Stimulated activated CD8-positive, alpha-beta memory T cell treated with anti-CD3 and anti-CD28 coated beads, Interleukin-2, amount 100 ng/mL, for 1 hour (primary cell): ENCODE measurements at places on chromosomes 4 and X.

- DNase-seq: no peak
These were observed 215.3 kb downstream of the HS6ST2 start for GRCh38 chrX:132743086-132743485.

DNA sequence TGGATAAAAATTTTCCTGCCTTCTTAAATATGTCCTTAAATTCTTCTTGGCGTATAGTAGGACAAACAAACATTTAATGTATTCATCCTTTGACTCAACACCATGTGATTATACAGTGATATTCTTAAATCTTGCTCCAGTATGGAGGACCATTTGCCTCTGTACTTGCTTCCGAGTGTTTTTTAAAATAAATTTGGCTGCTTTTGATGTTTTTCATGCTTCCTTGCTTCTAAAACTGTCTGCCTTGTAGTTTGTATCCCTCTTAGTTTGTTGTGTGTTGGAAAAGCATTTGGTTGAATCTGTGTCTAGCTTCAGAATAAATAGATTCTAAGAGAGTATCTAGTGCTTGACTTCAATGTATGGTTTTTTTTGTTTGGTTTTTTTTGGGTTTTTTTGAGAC is 12.3 kb downstream of the ING2 start:
- DNase-seq: no peak

DNA sequence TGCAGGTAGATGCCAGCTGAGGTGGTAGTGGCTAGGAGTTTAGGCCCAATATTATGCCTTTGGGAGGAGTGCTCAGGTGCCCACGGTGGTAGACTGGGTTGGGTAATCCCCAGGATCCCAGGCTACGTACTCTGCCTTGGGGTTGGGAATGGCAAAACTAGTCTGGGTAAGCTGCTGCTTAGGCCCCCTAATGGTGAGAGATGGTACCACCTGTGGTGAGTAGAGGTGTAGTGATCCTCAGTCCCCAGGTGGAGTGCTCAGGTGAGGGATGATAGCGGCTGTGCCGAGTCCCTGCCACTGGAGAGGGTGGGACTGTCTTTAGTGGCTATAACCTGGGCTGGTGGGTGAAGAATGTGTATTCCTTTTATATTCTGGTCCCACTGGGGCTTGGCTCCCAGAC is 75.2 kb downstream of the IL1RAPL2 start:
- no peak for DNase-seq

- no peak for DNase-seq
These were observed 87.4 kb downstream of the ADGRA3 start for GRCh38 chr4:22428441-22428840.

GRCh38 chrX:118855681-118856310 is 32.2 kb downstream of the ZCCHC12 start:
- DNase-seq: no peak

GRCh38 chr4:146191766-146192458 is 16.4 kb downstream of the LSM6 start:
- DNase-seq: no peak

- DNase-seq: no peak
These were observed 863 bp upstream of the RAB33A start for GRCh38 chrX:130170752-130171445.

- no peak for DNase-seq
These were observed 45.6 kb downstream of the RAPGEF2 start for GRCh38 chr4:159148441-159148840.

- no peak for DNase-seq
These were observed 55.1 kb upstream of the ZCCHC13 start for GRCh38 chrX:74248889-74249288.
